ENCODE measurements at places on chromosomes 4 and X. TPM values are rescaled to one million over a fixed set of nuclear protein-coding genes. Genes with fewer than 3 reads are reported as not detected.
A peak's percentile ranks its signal among the peaks of the same experiment; 100 is the strongest.

Gene PPP4R3C
- not detected for total RNA-seq

- no peaks in the 10 kb centered on the region for H3K27me3 ChIP-seq
- no peak overlapping the region for H3K27ac ChIP-seq
- DNase-seq, result no peak
- H3K4me3 ChIP-seq, result no peak overlapping the region
Measured at GRCh38 chr4:62460329-62460728, 1260.2 kb downstream of the ADGRL3 start.

Gene TRIM75
- not detected for total RNA-seq

DNA sequence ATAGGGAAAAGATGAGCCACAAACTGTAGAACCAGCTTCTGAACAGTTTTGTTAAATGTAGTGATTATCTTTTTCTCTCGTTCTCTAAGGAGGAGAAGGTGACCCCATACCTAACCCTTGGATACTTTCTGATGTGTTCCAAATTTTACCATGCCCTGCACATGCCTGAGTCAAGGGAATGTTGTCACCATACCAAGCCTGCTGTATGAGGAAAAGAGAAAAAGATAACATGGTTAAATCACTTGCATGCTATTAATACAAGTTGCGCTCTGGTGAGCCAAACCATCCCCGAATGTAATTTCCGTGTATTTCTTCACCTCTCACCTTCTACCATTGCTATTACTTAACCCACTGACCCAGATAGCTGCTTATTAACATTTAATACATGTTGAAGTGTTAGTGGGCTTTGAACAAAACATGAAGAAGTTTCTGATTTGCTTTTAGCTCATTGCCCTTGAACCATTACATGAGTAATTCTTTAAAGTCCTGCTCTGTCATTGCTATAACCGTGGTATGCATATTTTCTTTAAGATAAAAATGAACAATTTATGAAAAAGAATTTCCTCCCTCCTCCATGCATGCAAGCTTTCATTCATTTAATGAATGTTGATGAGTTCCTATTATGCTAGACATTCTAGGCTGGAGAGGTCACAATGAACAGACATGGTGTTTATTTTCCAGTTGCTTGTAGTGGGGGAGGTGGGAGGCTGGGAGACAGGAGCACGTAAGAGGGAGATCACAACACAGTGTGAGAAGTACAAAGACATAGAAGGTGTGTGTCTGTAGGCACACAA lies 13.6 kb upstream of the KIT start:
- no peaks in the 10 kb centered on the region for H3K36me3 ChIP-seq
- H3K4me3 ChIP-seq, result no peak overlapping the region
- H3K4me1 ChIP-seq, result no peaks in the 10 kb centered on the region

Gene ARSJ
- total RNA-seq, result 33.4 TPM

GRCh38 chrX:33252306-33252825 lies 41.0 kb upstream of the DMD start:
- no peaks in the 10 kb centered on the region for H3K4me1 ChIP-seq
- DNase-seq, result no peak
- no peaks in the 10 kb centered on the region for H3K27me3 ChIP-seq
- H3K4me3 ChIP-seq, result no peak overlapping the region
- no peak overlapping the region for H3K27ac ChIP-seq

GRCh38 chr4:4446434-4446833 lies 59.5 kb downstream of the NSG1 start:
- H3K27me3 ChIP-seq, result no peaks in the 10 kb centered on the region
- peak; percentile 59 for DNase-seq
- H3K27ac ChIP-seq, result peak overlapping the region; percentile 82
- H3K4me1 ChIP-seq, result peaks cover 45% of the 10 kb centered on the region
- no peak overlapping the region for H3K4me3 ChIP-seq
- peaks cover 11% of the 10 kb centered on the region for H3K36me3 ChIP-seq

DNA sequence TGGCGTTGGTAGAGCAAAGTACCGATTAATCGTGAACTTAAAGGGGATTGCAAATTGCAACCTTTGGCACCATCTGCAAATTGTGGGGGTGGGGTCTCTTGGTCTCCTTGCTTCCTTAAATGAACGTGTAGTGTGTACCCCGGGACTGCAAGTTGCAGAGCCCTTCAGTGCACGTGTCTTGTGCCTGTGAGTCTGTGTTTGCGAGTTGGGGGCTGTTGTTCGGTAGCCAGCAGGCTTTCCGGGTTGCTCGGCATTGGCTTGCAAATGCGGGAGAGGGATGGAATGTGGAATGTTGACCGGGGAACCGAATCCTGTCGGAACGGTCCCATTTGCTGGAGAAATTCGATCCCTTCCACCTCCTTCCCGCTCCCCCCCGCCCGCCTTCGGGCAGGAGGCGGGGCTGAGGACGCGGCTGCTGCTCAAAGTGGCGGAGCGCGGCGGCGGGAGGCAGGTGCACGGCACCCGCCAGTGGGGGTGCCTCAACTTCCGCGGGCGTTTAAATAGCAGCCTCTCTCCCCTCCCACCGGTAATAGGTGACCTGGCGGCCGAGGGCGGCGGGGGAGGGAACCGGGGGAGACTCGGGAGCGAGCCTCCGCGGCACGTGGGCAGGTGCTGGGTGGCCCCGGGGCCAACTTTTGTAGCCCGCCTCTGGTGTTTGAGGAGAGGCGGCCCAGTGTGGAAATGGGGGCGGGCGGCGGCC lies 1.5 kb downstream of the JADE1 start:
- peaks cover 31% of the 10 kb centered on the region for H3K4me1 ChIP-seq
- H3K4me3 ChIP-seq, result peak overlapping the region; percentile 97
- H3K27me3 ChIP-seq, result peaks cover 2% of the 10 kb centered on the region
- no peaks in the 10 kb centered on the region for H3K36me3 ChIP-seq
- DNase-seq, result peak; percentile 74
- H3K27ac ChIP-seq, result peak overlapping the region; percentile 94

DNA sequence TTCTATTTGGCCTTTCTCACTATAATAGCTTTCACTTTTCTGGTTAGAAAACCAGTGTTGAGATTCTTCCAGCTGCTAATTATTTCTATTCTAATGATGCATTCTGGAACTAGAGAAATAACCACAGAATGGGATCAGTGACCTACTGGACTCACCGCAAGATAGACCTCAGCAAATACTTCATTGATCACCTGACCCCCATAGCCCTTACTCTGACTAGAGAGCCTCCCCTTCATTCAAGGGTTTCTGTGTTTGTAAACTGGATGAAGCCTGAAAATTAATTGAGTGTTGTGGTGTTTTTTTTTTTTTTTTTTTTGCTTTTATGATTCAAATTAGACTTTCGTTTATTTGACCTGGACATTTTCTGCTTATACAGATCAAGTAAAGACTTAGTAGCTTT lies 97.0 kb downstream of the NBDY start:
- H3K4me1 ChIP-seq, result no peaks in the 10 kb centered on the region
- peaks cover 12% of the 10 kb centered on the region for H3K36me3 ChIP-seq
- no peak overlapping the region for H3K27ac ChIP-seq
- no peak overlapping the region for H3K4me3 ChIP-seq
- DNase-seq, result no peak

Gene PCDH19
- total RNA-seq, result 0.03 TPM

DNA sequence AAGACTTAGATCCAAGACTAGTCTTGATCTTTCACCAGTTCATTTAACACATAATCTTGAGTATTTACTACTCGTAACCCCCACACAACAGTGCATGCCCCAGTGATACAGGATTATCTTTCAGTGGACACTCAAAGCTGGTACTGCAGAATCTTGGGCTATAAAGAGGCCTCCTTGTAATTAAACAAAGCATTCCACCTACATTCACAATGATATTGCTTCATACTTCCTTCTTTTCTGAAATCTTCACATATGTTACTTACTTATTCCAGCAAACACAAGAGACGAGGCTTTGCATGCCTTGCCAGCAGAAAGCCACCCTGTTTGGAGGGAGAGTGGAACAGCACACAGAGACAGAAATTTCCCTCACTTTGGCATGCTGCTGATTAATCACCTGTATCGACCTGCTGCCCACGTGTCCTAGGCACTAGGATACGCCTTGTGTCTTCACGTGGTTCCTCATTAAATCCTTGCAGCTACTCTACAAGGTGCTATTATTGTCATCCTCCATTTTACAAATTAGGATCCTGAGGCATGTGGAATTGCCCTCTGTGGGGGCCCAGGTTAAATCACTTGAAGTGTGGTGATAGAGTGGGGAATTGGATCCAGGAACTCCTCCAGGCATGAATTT lies 77.3 kb downstream of the FAM184B start:
- H3K36me3 ChIP-seq, result no peaks in the 10 kb centered on the region
- DNase-seq, result no peak
- H3K4me3 ChIP-seq, result no peak overlapping the region
- H3K27ac ChIP-seq, result no peak overlapping the region
- no peaks in the 10 kb centered on the region for H3K4me1 ChIP-seq
- H3K27me3 ChIP-seq, result peaks cover 29% of the 10 kb centered on the region

- peaks cover 9% of the 10 kb centered on the region for H3K27me3 ChIP-seq
- peaks cover 44% of the 10 kb centered on the region for H3K4me1 ChIP-seq
- no peak overlapping the region for H3K27ac ChIP-seq
- H3K4me3 ChIP-seq, result no peak overlapping the region
Measured at GRCh38 chr4:159071969-159072765, 30.7 kb upstream of the RAPGEF2 start.

- H3K36me3 ChIP-seq, result no peaks in the 10 kb centered on the region
- no peaks in the 10 kb centered on the region for H3K4me1 ChIP-seq
- no peak overlapping the region for H3K27ac ChIP-seq
- H3K27me3 ChIP-seq, result no peaks in the 10 kb centered on the region
- no peak for DNase-seq
Measured at GRCh38 chr4:161419822-161420221, 744.0 kb downstream of the FSTL5 start.

GRCh38 chr4:170716868-170717267 lies 627.1 kb upstream of the AADAT start:
- H3K4me1 ChIP-seq, result no peaks in the 10 kb centered on the region
- H3K27ac ChIP-seq, result no peak overlapping the region
- no peak overlapping the region for H3K4me3 ChIP-seq
- DNase-seq, result no peak
- no peaks in the 10 kb centered on the region for H3K27me3 ChIP-seq
- no peaks in the 10 kb centered on the region for H3K36me3 ChIP-seq

Gene DGAT2L6
- not detected for total RNA-seq
